ENCODE measurements at places on chromosomes 5 and 9. TPM values are rescaled to one million over a fixed set of nuclear protein-coding genes. Genes with fewer than 3 reads are reported as not detected.

DNA sequence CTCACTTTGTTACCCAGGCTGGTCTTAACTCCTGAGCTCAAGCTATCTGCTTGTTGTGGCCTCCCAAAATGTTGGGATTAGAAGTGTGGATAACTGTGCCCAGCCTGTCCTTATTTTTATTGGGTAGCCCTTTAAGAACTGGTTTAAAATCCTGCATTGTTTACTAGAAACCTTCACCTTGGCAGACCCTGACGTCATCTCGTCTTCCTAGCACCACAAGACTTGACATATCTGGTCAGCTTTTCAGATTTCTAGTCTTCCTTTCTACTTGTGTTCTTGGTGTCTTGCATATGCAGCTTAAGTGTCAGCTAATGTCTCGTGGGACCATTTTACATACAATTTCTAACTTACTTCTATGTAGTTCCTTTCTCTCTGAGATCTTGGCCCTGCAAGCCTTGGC, 258.9 kb downstream of the IZUMO3 start:
- no peak overlapping the region for H3K27ac ChIP-seq
- DNase-seq, result no peak
- H3K4me3 ChIP-seq, result no peak overlapping the region
- H3K27me3 ChIP-seq, result no peaks in the 10 kb centered on the region
- H3K4me1 ChIP-seq, result no peaks in the 10 kb centered on the region

GRCh38 chr5:145223582-145223981, 611.6 kb downstream of the PRELID2 start:
- DNase-seq, result no peak
- no peak overlapping the region for H3K27ac ChIP-seq
- no peaks in the 10 kb centered on the region for H3K27me3 ChIP-seq
- H3K36me3 ChIP-seq, result no peaks in the 10 kb centered on the region

- no peak overlapping the region for H3K4me3 ChIP-seq
- H3K36me3 ChIP-seq, result no peaks in the 10 kb centered on the region
- no peaks in the 10 kb centered on the region for H3K27me3 ChIP-seq
Observed at GRCh38 chr5:65364907-65365306, 116.8 kb downstream of the ADAMTS6 start.

- H3K36me3 ChIP-seq, result no peaks in the 10 kb centered on the region
- H3K4me1 ChIP-seq, result peaks cover 37% of the 10 kb centered on the region
- H3K27me3 ChIP-seq, result no peaks in the 10 kb centered on the region
- DNase-seq, result no peak
Observed at GRCh38 chr5:71830681-71831539, 111.8 kb downstream of the CARTPT start.

Gene THOC3
- 26.8 TPM for total RNA-seq

Gene CCL28
- 3.3 TPM for total RNA-seq

Measured in esophagus muscularis mucosa (tissue), 4 donors.